ENCODE measurements at places on chromosomes 7 and 10. TPM values are rescaled to one million over a fixed set of nuclear protein-coding genes. Genes with fewer than 3 reads are reported as not detected.

DNA sequence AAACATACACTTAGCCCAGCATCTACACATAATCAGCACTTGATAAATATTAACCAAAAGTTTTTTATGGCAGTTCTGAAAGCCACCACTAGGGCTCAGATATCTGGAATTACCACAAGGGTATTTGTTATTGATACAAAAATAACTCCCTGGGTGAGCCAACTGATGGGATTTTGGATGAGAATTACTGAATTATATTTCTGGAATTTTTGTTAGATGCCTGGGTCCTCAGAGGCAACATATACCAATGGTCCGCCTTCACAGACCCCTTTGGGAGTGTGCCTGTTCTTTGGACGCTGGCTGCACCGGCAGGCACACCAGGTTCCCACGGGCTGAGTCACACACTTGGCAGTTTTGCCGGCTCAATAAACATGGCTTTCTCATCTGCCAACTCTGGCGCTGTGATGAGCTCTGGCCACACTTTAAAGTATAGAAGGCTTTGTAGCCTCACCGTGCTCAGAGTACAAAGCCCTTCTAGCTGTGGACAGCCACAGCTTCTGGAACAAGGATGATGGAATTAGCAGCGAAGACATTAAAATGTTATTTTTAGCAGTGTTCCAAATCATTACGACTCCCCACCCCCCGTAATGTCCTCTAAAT is 24.5 kb upstream of the EEPD1 start:
- no peak for DNase-seq

The PLCE1 gene
- 8.6 TPM for total RNA-seq

DNA sequence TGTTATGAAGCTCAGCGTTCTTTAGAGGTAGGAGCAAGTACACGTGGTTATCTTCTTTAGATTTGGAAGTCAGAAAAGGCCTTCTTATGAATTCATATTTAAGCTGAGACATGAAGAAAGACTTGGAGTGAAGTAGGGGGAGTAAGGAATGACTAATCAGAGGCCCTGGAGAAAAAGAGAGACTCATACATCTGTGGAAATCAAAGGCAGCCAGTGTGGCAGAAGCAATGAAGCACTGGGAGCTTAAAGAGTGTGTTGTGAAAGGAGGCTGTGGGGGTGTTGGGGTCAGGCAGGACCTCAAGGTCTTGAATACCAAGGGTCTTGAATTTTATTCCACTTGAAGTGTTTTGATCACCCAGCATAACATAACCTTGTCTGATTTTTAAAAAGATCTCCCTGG is 35.7 kb upstream of the FGL2 start:
- no peak for DNase-seq

- DNase-seq = no peak
Observed at GRCh38 chr7:150969475-150969874, 8.6 kb downstream of the KCNH2 start.

- DNase-seq = no peak
Observed at GRCh38 chr7:81066797-81067196, 147.9 kb upstream of the SEMA3C start.

DNA sequence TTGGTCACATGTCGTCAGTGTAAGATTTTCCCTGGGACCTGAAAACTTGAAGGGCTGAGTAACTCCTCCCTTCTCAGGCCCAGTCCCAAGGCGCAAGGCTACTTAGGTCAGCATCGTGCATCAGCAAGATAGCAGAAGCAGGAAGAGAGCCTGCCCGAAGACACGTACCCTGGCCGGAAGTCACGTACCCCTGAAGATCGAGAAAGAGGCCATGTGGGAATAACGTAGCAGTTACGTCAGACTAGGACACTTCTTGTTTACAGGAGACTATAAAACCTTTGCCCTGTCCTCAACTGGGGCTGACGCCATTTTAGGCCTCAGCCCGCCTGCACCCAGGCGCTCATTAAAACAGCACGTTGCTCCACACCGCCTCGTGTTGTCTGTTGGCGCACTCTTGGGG is 114.3 kb upstream of the GALNT17 start:
- no peak for DNase-seq

DNA sequence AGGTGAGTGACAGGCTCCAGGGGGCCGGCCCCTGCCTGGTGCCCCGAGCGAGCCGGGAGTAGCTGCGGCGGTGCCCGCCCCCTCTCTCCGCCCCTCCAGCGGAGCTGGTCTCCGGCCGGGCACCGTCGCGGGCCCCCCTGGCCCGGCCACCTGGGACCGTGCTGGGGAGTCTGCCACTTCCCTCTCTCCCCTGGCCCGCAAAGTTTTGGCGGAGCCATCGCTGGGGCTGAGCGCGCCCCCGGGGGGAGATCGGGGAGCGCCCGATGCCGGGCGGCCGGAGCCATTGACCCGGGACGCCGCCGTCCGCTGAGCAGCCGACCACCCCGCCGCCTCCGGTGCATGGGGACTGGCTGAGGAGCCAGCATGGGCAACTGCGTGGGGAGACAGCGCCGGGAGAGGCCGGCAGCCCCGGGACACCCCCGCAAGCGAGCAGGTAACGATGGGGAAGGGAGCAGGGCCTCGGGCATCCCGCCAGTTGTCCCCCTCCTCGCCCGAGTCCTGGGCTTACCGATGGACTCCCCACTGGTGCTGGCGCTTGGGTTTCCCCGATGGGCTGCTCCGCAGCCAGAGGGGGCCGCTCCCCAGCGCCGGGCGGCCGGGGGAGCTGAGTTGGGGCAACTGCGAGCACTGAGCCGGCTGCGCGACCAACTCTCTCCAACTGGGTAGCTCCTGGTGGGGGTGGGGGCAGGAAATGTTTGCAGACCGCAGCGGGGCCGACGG is at the start of gene UBTD1:
Gene UBTD1 (plus strand): TSS at position 84 of the 720 bp plus-strand sequence. CDS start 280 bp downstream, at position 364.
- DNase-seq = no peak

DNA sequence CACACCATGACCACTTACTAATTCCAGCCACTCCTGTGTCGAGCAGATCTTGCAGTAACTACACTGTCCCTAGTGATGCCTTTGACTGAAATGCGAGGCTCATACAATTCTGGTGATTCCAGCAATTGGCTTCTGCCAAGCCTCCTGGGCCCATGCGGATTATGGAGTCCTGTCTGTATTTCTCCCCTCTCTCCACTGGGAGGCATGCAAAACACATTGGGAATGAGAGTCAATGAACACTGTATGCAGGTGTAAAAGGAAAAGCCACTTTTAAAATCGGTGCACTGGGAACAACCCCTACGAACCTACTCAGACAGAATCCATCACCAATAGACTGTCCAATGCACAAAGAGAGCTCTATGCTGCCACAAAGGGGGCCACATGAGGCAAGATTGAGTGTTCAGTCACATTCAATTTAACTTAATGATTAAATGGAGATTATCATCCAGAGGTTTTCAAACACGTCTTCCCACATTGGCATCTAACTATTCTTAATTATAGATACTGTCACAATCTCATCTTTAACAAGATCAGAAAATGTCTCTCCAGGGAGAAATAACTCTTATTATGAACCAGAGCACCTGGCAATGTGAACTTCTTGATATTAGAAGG is 550.6 kb downstream of the GLRX3 start:
- peak; percentile 2 for DNase-seq

GRCh38 chr10:86179961-86180360 is 186.6 kb downstream of the GRID1 start:
- no peak for DNase-seq
